Suppressor macrophage (primary cell): ENCODE measurements at places on chromosomes 2 and 18.

DNA sequence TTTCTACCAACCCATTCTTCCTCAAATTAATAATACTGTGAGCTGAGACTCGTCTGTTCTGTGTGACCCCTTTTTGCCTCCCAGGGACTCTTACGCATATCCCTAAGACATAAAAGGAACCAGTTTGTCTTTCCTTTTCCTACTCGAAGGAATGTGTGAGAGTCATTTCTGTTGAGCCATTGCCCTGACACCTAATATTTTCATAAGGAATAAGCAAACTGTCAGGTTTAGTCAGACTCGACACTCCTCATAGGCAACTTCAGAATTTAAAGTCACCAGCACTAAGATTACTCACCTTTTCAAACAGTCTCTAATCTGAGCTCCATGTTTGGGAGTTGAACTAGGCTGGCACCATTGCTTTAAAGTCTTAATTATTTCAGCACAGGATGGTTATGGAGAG, 305.5 kb downstream of the IKZF2 start:
- DNase-seq, result no peak

DNA sequence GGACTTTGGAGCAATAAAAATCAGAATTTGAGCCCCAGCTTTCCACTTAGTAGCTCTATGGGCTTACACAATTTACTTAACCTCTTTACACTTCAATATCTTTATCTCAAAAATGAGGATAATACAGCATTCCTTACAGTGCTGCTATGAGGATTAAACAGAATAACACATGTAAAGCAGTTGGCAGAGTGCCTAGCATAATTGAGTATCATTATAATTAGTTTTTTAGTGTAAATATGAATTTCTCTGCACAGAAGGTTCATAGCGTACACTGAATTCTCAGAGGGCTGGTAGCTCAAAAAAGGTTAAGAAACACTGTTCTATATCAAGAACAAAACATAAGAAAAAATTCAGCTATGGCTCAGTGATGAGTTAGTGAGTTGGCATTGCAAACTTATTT, 190.4 kb upstream of the CYP26B1 start:
- no peak for DNase-seq

GRCh38 chr2:180015951-180016709, 9.0 kb upstream of the CWC22 start:
- DNase-seq, result no peak

DNA sequence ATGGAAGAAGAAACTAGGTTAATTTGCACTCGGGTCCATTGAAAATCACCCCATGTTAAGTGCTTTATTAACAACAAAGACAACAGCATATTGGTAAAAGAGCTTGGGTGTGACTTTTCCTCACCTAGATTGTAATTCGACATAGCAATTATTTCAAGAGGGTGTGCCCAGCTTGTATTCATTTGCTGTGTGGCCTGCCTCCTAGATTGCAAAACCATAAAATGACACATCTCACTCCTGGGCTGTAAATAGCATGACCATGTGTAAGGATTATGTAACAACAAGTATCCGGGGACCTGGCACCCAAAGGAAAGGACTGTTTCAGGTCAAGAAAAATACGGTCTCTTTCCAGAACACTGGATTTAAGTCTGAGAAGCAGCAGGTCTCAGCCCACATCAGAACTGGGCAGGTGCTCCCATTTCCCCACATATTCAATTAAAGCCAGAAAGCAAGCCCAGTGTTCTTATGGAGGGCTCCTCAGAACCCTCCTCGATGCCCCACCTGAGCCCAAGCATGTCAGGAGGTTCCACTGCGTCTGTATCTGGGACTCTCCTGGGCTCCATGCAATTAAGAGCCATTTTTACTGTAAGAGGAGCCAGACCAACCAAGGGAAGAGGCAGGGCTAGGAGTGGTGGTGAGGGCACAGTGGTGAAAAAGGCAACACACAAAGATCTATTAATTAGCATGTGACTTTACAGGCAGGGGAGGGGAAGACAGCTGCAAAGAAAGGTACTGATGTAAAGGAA, 39.2 kb downstream of the MREG start:
- peak; percentile 80 for DNase-seq

- DNase-seq, result no peak
These were observed 84.2 kb upstream of the SEC11C start for GRCh38 chr18:59055345-59056032.

GRCh38 chr2:150428641-150429040, 58.8 kb downstream of the RND3 start:
- DNase-seq, result no peak

- no peak for DNase-seq
These were observed 62.5 kb downstream of the REEP1 start for GRCh38 chr2:86274918-86275275.

DNA sequence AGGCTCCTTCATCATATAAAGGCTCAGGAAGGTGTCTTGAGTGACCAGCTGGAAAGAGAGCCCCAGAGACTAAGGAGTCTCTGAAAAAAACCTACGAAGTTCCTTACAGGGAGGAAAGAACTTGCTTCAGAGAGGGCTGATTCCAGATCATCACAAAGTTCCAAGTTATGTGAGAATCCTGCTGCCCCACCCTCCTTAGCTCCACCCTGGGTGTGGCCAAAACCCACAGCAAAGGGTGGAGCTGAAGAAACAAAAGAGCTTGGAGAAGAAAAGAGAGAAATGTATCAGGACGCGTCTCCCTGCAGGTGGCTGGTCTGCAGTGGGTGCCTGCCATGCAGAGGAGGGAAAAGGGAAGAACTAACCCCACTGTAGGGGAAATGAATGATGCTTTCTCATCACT, 32.8 kb upstream of the ZNF396 start:
- DNase-seq, result peak; percentile 74

GRCh38 chr18:25633563-25633962, 281.6 kb upstream of the ZNF521 start:
- DNase-seq, result no peak

- DNase-seq, result no peak
These were observed 6.9 kb downstream of the CCDC195 start for GRCh38 chr2:224709301-224709700.

- DNase-seq, result no peak
These were observed 120.1 kb downstream of the CYP26B1 start for GRCh38 chr2:72027426-72028161.

GRCh38 chr2:230000118-230000841, 68.4 kb downstream of the SLC16A14 start:
- no peak for DNase-seq

GRCh38 chr2:85596026-85596333, 435 bp downstream of the RNF181 start:
- peak; percentile 29 for DNase-seq

DNA sequence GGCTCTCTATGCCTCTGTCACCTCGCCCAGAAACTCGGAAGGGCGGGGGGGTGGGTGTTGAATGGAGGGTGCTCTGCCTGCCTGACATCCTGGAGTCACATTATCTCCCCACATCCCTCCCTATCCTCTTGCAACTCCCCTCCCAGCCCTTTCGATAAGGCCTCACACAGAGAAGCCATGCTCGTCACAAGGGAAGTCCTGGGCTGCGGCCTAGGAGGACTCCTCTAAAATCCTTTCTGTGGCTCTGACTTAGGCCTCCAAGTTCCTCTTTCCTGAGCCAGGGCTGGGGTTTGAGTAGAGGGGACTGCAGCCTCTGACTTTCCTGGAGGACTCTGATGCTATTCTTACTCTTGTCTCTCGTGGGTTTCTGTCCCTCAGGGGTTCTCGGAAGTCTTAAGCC, 75.0 kb upstream of the PKDCC start:
- DNase-seq, result no peak

DNA sequence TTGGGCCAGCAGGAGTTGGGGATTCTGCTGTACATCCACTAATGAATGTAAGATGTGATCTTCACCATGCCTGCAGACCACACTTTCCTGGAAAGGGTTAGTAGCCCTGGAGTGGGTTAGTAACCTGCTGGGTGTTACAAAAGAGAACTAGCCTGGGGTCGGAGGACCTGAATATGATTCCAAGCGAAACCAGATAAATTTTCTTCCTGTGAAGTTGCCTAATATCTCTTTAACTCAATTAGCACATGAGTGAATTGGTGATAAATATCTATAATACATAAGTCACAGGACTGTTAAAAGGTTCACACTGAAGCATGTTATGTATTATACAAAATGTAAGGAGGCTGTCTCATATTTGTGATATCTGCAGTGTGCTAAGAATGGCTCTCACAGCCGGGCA, 291.0 kb downstream of the CNTNAP5 start:
- no peak for DNase-seq

- DNase-seq, result peak; percentile 56
These were observed 193.8 kb upstream of the RND3 start for GRCh38 chr2:150681120-150681804.

DNA sequence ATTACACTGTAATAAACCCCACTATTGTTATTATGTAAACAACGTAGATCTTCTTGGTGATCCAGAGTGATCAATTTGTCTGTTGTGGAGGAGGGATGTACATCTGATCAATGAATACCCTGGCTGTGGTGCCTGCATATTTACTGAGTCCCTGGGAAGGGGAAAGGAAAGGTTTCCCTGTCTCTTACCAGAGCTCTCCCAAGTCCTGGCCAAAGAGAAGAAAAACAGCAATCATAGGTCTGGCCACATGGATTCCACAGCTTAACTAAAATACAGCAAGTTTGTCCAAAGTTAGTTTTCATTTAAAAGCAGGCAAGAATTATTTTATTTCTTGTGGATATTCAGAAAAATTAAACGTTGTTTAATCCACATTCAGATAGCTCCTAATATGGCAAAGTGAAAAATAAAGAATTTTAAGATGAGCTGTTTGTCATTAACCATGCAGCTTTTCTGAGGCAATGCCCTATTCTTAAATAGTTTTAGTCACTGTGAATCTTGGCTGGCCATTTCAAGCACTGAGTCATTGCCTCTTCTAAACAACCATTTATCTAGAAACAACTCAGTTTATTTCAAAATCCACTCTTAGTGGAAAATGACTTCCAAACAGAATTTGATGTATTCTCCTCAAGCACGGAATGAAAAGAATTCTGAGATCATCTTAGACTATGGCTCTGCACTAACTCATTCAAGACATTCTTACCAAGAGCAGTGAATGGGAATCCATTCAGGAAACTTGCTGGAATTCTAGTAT, 1004.4 kb upstream of the CDH2 start:
- no peak for DNase-seq

- no peak for DNase-seq
These were observed 1142.7 kb downstream of the CNTNAP5 start for GRCh38 chr2:125167820-125168219.

- DNase-seq, result no peak
These were observed 24.9 kb downstream of the GLI2 start for GRCh38 chr2:120760446-120761135.

- DNase-seq, result no peak
These were observed 145.7 kb upstream of the HDAC4 start for GRCh38 chr2:239546541-239546940.

DNA sequence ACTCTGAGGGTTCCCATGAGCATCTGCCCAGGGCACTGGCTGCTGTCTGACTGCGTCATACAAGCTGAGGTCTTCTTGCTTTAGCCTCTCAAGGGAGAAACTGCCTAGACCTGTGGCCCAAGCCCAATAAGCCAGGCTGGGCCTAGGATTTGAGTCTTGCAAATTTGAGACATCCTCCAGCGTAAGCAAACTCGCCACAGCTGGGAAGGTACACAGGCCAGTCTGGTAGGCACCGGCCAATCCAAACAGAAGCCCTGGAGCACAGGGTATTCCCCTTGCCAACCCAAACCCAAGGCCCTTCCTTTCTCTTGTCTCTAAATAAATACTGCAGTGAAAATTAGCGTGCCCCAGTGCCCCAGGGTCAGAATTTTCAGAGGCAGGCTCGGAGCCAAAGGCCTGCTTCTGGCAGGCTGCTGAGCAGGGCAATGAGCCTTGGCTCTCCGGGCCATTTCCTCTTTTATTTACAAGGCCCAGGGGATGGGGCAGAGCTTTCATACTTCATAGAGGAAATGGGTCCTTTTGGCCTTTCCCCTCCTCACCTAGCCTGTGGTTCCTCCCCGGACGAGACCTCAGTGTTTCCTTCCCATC, 33.3 kb downstream of the POLR1A start:
- DNase-seq, result peak; percentile 75

- no peak for DNase-seq
These were observed 202.4 kb downstream of the INSIG2 start for GRCh38 chr2:118290411-118291250.
